ENCODE measurements at places on chromosomes 2 and 18. TPM values are rescaled to one million over a fixed set of nuclear protein-coding genes. Genes with fewer than 3 reads are reported as not detected.

GRCh38 chr2:84643991-84644390 is 127.7 kb downstream of the DNAH6 start:
- no peaks in the 10 kb centered on the region for H3K4me1 ChIP-seq
- no peak overlapping the region for H3K27ac ChIP-seq
- no peak for DNase-seq
- no peaks in the 10 kb centered on the region for H3K36me3 ChIP-seq

GRCh38 chr18:41905786-41906527 is 49.1 kb upstream of the PIK3C3 start:
- no peaks in the 10 kb centered on the region for H3K36me3 ChIP-seq
- no peak for DNase-seq
- H3K4me3 ChIP-seq, result no peak overlapping the region
- H3K27me3 ChIP-seq, result no peaks in the 10 kb centered on the region
- no peak overlapping the region for H3K27ac ChIP-seq

DNA sequence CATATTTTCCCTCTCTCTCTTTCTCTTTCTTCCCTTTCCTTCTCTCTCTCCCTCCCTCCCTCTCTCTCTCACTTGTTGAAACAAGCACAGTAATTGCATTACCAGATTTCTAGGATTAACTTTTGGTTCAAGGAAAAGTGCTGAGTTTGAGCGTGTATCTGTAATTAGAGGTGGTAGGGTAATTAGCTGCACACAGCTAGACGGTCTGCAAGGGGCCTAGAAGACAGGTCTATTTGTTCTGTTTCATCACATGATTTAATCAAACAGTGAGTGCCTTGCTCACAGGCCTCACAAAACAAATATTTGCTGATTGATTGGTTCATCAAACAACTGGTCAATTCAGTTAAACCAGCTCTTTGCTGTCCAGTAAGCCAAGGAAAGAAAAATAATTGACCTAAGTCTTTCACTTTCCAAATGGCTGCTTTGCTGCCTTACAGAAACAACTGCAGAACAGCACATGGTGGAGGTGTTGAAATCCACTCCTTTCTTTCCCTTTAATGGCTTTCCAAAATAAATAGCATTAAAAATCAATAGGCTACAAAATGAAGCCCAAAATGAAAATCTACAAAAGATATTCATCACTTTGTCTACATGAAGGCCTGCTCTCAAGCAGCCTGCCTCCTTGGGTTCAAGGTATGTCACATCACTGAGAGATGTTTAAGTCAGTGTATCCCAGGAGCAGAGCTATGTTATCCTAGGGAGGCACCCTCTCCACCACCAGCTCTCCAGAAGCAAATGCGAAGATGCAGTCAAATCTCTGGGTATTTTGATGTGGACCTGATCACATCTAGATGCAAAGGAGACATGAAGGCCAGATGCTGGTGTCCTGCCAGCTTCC is 264.4 kb upstream of the SIX2 start:
- H3K27ac ChIP-seq, result no peak overlapping the region
- no peaks in the 10 kb centered on the region for H3K4me1 ChIP-seq
- no peak overlapping the region for H3K4me3 ChIP-seq

GRCh38 chr2:232246245-232246644 is 132.3 kb upstream of the ALPP start:
- DNase-seq, result no peak
- H3K36me3 ChIP-seq, result no peaks in the 10 kb centered on the region
- no peaks in the 10 kb centered on the region for H3K27me3 ChIP-seq
- no peaks in the 10 kb centered on the region for H3K4me1 ChIP-seq

Gene LYG2
- total RNA-seq, result not detected

Gene SRBD1
- total RNA-seq, result 23.1 TPM

DNA sequence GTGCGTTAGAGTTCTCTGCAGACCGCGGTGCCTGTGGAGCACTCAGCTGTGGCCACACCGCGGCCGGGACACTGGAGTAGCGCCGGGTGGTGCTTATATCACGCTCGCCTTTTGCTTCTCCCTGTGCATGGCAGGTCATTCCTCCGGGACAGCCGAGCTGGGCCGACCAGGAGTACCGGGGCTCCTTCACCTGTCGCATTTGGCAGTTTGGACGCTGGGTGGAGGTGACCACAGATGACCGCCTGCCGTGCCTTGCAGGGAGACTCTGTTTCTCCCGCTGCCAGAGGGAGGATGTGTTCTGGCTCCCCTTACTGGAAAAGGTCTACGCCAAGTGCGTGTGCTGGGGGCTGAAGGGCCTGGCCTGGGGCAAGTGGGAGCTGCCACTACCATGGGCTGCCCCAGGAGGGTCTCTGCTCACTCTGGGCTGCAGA is 4.2 kb downstream of the CAPN10 start:
- no peak overlapping the region for H3K4me3 ChIP-seq
- peaks cover 11% of the 10 kb centered on the region for H3K4me1 ChIP-seq
- H3K27me3 ChIP-seq, result no peaks in the 10 kb centered on the region

DNA sequence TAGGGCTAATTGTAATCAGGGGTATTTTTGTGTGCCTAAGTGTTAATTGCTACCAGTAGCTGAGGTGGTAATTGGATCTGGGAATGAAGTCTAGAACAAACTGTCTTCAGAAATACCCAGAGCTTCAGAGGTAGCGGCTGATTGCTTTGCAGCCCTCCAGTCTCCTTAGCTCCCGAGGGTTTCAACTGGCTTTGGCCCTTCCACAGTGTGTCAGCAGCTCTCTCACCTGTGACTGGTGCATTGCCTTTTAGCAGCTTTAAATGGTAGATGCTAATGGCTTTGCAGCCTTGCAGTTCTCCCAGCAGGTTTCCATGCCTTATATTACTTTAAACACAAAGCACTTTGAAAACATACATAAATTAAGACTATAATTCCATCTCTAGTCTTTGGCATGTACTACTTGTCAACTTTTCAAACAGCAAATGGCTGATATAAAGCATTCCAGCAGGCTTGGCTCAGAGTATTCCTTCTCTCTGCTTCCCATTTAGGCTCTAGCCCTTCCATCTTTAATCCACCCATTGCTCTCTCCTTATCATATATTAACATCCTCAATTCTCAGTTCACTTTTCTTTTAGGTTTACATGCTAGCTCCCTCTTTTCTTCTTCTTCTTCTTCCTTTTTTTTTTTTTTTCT is 156.4 kb upstream of the GALNT13 start:
- no peaks in the 10 kb centered on the region for H3K4me1 ChIP-seq
- no peaks in the 10 kb centered on the region for H3K36me3 ChIP-seq
- no peaks in the 10 kb centered on the region for H3K27me3 ChIP-seq
- H3K4me3 ChIP-seq, result no peak overlapping the region

- H3K36me3 ChIP-seq, result no peaks in the 10 kb centered on the region
- no peak for DNase-seq
- no peaks in the 10 kb centered on the region for H3K4me1 ChIP-seq
- no peak overlapping the region for H3K27ac ChIP-seq
- no peaks in the 10 kb centered on the region for H3K27me3 ChIP-seq
These were observed 6.3 kb downstream of the ANO7 start for GRCh38 chr2:241194811-241195210.

DNA sequence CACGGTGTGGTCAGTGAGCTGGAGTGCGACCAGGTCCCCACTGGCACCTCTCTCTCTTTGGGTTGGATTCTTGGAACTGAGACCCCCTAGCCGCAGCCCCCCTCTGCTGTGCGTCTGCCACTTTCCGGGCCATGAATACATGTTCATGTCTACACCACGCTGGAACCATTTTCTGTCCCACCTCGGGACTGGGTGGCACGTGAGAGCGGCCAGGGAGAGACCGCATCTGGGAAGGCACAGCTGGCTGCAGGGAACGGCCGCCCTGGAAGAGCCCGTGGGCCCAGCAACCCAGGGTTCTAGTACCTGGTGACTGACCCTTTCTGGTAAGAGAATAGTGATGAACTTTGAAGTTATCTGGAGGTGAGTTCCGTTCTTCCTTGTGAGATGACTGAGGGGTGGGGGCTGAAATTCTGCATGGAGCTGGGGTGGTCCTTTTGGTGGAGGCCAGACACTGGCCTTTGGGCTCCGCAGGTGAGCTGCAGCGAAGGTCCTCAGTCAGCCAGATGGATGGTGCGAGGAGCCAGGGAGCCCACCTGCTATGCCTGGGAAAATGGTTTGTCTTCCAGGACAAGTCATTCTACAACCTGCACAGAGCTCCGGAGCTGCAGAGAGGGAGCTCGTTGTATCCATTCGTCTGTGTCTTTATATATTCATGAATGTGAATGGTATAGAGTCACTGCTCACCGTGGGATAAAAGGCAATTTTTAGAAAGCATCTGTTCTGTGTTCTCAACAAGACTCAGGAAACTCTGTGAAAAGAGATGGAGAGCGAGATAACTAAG is 223.5 kb downstream of the NDUFA10 start:
- H3K27ac ChIP-seq, result no peak overlapping the region
- no peak overlapping the region for H3K4me3 ChIP-seq
- no peak for DNase-seq
- no peaks in the 10 kb centered on the region for H3K36me3 ChIP-seq
- H3K27me3 ChIP-seq, result no peaks in the 10 kb centered on the region

DNA sequence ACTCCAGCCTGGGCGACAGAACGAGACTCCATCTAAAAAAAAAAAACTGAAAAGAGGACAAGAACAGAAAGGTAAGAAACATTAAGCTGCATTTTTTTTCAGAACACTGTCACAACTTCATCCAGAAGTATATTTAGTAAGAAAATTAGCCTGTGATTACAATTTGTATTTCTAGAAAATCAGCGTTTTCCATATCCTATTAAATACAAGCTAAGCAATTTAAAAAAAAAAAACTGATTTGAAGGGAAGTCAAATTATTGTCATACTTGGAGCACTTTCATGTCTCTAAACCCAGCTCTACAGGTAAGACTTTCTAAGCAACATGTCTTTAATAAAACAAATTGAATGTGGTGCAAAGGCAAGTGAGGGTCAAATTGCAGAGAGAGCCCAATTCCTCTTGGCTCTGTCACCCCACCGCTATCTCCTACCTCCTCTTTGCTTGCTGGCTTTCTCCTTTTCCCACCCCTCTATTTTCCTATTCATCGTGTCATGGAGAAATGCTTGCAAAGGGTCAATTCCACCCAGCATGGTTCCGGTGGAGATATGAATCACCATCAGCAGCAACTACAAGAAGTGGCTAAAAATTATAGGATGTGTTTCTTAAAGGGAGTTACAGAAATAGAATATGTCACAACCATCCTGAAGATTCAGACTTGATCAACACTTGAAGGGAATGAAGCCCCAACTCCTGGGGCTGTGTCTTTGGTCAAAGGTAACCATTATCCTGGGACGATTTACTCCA is 68.4 kb upstream of the BCL11A start:
- H3K36me3 ChIP-seq, result no peaks in the 10 kb centered on the region
- no peaks in the 10 kb centered on the region for H3K27me3 ChIP-seq
- no peaks in the 10 kb centered on the region for H3K4me1 ChIP-seq
- H3K4me3 ChIP-seq, result no peak overlapping the region
- H3K27ac ChIP-seq, result no peak overlapping the region

DNA sequence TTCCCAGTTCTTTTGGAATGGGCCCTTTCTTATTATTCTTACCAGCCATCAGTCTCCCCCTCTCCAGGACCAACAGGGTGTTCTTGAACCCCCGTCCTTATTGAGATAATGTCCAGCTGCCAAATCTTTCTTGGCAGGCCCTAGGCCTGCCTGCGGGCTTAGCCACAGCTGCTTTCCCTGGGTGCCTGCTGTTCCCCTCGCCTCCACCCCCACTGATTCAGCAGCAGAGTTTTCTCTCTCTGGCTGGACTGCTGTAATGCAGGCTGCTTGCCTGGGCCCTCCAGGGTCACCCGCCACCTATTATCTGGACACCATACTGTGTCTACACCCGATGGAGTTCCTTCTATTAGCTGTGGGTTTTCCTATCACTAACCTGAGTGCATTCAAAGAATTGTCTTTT is 395.4 kb upstream of the ATP5MC3 start:
- H3K36me3 ChIP-seq, result no peaks in the 10 kb centered on the region
- H3K4me1 ChIP-seq, result peaks cover 9% of the 10 kb centered on the region
- H3K27ac ChIP-seq, result no peak overlapping the region
- no peaks in the 10 kb centered on the region for H3K27me3 ChIP-seq
- no peak overlapping the region for H3K4me3 ChIP-seq

DNA sequence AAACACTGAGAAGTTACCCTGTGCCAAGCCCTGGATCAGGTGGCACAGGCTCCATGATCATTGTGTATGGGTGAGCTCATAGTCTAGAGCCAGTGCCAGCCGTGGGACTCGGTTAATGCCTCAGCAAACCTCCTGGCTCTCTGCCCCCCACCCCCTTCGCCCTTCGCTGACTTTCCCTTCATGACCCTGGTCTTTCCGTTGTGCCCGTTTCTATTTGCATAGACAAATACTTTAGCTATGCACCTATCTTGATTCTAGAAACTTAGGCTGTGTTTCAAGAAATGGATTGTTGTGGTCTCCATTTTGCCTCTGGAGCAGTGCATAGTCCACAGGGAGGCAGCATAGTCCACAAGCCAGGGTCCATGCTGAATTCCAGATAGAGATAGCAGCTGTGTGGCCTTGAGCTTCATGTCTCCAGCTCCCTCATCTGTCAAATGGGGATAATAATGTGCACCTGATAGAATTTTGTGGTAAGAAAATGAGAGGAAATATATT is 44.8 kb upstream of the KDM3A start:
- no peak overlapping the region for H3K4me3 ChIP-seq
- H3K4me1 ChIP-seq, result no peaks in the 10 kb centered on the region
- no peak overlapping the region for H3K27ac ChIP-seq
- peak; percentile 24 for DNase-seq
- no peaks in the 10 kb centered on the region for H3K36me3 ChIP-seq

DNA sequence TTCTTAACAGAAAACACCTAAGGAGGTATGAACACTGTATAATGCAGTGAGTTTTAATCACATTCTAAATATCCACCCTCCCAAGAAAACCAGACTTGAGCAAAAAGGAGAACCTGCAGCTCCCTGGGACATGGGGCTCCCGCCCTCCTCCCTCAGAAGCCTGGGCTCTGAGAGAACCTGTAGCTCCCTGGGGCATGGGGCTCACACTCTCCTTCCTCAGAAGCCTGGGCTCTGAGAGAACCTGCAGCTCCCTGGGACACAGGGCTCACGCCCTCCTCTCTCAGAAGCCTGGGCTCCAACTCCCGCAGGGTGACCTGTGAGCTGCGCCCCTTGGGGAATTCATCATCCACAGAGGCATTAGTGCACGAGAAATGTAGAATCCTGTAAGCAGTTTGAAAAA is 222.9 kb downstream of the SNTG2 start:
- DNase-seq, result no peak
- no peaks in the 10 kb centered on the region for H3K4me1 ChIP-seq
- no peak overlapping the region for H3K27ac ChIP-seq
- H3K36me3 ChIP-seq, result no peaks in the 10 kb centered on the region
- H3K27me3 ChIP-seq, result no peaks in the 10 kb centered on the region
